ENCODE measurements at places on chromosomes 13 and 19.

DNA sequence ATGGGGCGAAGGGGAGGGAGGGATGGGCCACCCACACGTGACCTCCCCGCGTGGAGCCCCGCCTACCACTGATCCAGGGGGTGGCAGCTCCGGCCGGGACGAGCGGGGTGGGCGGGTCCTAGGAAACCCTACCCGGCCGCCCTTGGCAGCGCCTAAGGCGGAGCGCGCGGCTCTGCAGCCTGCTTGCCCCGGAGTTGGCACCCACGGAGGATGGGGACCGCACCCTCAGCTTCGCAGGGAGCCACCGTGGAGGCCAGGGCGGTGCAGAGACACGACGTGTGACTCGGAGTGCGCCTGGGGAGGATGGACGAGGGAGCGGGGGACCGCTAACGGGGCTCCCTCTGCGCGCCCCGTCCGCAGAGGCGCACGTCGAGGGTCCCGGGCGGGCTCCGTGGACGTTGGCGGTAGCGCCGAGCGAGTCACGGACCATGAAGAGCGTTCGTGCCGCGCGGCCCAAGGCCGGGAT is at the start of gene RGS9BP:
TSS of gene RGS9BP (plus strand) at position 129 of the 466 bp plus-strand sequence. CDS start 416 bp downstream, outside the sequence.
- DNase-seq, result peak; percentile 48

GRCh38 chr13:113573065-113573464 is 11.5 kb upstream of the TFDP1 start:
- no peak for DNase-seq

- no peak for DNase-seq
These were observed 72.5 kb upstream of the MRI1 start for GRCh38 chr19:13691569-13692435.

- no peak for DNase-seq
These were observed 2.7 kb downstream of the ZSCAN18 start for GRCh38 chr19:58095328-58095727.

DNA sequence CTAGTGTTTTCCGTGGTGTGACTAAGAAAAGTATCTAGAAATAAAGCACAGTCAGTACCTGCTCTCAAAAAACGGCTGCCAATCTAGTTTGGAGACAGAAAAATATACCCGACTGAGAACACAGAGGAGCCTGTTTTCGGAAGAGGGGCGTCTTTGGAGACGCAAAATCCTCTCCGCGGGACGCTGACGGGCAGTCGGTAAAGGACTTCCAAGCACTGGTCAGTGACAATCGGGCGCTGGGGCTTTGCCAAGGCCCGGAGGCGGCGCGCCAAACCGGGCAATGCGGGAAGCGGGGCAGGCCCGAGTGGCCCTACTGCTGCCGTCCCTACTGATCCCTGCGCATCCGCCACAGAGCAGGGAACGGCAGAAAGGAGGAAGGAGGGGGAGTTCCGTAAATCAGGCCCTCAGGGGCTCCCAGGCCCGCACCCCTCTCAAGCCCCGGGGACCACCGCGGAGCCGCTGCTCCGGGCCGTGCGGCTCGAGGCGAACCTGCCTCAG is 588 bp upstream of the DPY19L3 start:
- no peak for DNase-seq

DNA sequence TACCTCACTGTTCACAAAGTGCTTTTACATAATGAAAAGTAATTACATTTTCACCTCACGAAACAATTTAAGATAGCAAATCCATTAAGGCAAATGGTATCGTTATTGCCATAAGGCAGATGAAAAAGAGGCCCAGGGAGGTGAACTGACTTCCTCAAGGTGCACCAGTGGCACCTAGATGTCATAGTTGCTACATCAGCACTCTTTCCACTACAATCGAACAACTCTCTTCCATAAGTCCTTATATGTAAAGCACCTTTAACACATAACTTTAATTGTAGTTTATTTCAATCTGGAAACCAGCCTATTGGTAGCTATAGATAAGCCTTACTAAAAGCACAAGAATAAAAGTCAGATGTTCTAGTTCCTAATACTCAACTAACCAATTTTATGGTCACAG is 35.1 kb downstream of the XPO4 start:
- no peak for DNase-seq
